ENCODE measurements at places on chromosomes 5 and 9.

DNA sequence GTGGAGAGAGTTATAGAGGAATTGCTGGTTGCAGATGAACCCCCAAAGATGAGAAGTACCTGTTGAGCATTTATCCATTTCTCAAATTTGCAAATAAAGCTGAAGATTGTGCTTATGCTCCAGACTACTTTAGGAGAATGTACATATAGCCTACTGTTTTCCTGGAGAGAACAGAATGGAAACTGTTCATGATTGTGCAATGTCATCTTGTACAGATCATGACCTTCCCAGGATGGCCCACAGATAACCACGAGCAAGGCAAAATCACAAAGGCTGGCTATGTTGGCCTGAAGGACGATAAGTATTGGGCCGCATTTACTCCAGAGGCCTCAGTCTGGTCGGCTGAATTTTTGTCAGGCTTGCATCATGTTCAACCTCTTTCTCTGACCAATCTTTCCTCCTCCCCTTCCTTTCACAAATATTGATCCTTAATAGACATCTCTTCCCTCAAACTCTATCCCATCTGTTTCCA, 28.5 kb upstream of the RICTOR start:
- DNase-seq: no peak

DNA sequence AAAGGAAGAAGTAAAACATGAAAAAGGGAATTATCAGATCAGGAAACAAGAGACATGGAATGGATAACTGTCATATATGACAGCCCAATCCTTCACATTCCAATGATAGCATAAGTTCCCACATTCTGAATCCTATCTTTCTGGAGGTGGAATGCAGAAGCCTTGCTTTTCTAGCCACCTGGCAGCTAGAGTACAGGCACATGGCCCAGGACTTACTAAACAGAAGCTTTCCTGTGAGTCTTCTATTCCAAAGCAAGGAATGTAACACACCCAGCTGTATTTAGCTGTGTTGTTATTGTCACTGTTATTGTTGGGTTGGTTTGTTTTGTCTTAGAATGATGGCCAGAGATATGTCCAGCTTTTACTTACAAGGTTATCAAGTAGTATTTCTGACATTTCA, 780.5 kb upstream of the ZNF608 start:
- DNase-seq: no peak

GRCh38 chr5:150356575-150357294, 762 bp upstream of the TCOF1 start:
- no peak for DNase-seq

DNA sequence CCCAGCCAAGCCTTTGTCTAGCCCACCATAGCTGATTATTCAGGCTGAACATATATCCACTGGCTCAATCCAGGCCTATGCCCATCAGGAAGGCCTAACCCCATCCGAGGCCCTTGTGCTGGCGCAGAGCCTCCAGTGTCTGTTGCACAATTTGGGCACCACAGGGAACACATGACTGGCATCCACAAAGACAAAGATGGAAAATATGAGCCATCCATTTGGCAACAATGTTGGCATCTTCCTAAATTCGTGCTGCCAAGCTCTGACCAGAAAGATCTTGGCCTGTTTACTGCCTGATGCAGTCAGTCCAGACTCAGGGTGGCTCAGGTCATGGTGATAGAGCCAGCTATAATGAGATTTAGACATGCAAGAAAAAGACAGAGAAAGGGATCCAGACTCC, 233.8 kb downstream of the PIK3R1 start:
- DNase-seq: peak; percentile 57

GRCh38 chr9:22211588-22212360, 202.7 kb upstream of the CDKN2B start:
- peak; percentile 86 for DNase-seq
